ENCODE measurements at places on chromosomes 2 and 18.

DNA sequence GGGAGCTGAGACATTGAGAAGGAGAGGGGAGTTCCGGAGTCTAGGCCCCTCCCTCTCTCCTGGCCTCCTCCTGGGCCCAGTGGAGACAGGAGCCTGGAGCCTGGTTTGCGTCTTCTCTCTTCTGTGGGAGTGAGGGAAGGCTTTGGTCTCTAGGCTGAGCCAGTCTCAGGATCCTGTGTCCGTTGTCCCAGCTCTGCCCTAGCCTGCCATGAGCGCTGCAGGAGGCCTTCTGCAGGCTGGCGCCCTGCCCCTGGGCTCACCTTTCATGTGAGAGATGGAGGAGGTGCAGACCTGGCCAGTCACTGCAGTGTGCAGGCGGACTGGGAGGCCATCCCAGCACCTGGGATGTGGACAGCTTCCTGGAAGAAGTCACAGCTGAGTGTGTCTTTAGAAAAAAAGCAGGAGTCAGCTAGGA, 8.7 kb downstream of the IMPA2 start:
- no peak for DNase-seq

GRCh38 chr18:5909125-5909524, 13.8 kb upstream of the TMEM200C start:
- DNase-seq, result no peak

DNA sequence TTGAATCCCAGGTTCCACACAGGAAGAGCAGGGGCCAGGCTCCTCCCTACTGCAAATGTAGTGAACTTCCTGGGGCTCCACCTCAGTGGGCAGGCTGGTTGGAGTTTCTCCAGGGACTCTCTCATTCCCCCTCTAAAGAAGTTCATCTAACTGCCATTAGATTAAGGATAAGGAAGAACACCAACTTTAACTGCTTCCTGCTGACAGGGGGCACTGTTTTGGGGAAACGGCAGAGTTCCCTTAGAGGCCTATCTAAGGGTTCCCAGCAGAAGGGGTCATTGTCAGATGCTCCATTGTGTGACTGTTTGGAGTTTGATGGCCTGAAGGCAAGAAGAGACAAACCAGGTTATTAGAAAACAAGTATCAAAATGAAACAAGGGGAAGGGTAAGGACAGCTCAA, 2159.7 kb upstream of the PIK3C3 start:
- no peak for DNase-seq

GRCh38 chr2:195238379-195238778, 418.6 kb upstream of the SLC39A10 start:
- DNase-seq, result no peak

DNA sequence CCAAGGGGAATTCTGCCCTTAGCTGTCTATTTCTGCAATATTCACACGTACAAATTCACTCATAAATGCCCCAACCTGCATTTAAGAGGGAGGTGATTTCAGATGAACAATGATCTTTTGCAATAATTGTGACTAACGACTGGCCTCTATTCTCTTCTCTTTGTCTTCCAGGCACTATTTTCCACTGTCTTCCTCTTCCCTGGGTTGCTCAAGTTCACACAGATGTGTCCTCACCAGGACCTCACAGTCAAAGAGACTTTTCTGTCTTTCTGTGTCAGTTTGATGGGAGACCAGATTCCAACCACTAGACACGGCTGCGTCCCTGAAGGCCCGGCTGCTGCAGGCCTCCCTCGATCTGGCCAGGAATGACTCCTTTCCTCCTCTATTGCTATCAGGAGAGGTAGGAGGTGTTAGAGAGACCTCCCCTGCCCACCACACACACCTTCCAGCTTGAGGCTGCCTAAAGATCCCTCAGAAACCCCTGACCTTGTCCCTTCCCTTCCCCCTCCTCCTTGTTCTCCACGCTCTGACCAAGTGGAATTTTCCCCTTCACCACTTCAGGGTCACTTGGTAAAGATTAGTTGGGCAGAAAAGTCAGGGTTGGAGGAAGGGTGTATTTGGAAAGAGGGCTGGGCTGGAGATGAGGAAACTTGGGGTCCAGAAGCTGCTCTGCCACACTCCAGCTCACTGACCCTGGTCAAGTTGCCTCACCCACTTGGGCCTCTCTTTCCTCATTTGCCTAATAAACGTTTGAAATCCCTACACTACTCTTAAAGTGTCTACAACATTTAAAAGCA, 109.2 kb upstream of the COPS8 start:
- DNase-seq, result no peak

GRCh38 chr2:221095356-221095755, 476.7 kb downstream of the EPHA4 start:
- no peak for DNase-seq

DNA sequence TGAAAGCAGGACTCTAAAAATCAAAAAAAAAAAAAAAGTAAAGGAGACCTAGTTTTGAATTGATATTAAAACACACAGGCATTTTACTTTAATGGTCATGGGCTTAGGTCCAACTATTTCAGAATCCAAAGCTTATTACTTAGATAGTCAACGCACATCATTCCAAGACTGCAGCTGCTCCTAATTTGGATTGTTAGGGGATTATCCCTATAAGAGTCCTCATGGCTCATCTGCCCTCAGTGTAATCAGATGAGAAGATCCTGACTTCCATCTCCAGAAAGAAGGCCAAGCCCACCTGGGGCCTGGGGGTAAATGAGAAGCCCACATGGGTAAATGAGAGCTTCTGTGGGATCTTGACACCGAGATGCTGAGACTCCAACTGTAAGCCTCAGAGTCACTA, 424.2 kb downstream of the NRXN1 start:
- no peak for DNase-seq
